ENCODE measurements at places on chromosomes 12 and 14.

GRCh38 chr12:117580718-117581062 lies 219.3 kb upstream of the NOS1 start:
- DNase-seq: no peak

DNA sequence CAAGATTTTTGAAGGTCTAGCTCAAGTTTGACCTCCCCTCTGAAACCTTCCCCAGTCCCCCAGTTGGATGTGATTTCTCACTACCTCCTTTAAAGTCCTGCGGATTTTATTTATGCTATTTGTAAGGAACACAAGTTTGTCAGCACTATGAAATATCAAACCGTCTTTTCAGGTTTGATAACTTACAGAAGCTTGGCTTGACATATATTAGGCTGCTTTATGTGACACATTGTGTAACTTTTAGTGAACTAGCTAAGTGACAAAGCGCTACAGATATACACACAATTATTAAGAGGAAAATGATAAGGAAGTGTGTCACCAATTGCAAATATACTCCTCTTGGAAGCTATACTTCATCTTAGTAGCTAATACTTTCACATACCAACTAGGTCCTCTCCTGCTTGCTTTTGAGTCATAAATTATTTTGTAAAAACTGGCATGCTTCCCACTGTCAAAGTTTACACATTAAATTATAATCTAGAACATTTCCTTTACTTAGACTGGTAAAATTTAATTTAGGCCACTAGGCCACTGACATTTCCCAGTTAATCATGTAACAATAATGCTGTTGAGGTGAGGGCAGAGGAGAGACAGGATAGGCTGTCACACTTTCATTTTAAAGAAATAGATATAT lies 149.5 kb downstream of the TMTC3 start:
- no peak for DNase-seq

GRCh38 chr14:104530646-104531045 lies 48.9 kb upstream of the C14orf180 start:
- DNase-seq: no peak

- no peak for DNase-seq
Observed at GRCh38 chr12:63978519-63978918, 134.0 kb downstream of the SRGAP1 start.

DNA sequence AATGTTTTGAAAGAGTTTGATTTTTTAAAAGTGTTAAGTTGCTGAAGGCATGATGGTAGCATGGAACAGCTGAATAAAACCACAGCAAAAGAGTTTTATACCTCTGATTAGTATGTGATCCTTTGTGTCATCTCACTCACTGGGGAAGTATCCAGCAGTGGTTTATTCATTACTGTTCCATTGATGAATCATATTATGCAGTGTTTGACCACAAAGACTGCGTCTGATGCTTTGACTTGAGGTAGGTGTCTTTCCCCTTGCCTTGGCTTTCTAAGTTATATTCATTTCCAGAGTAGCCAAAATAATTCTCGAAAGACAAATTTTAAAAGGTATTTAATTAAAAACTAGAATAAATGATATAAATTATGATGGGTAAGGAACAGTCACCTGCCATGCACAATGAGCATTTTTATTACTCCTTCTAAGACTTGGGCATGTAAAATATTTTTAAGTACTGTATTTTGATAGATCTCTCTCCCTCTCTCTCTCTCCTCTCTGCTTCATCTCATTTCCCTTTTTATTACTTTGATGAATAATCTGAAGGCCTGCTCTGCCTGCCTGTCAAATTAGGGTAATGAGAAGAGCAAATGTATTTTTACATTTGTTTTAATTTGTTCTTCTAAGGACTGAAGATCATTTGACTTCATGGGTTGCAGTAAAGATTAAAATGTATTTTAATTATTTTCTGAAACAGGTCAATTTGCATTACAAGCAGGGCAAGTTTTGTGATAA lies 164.9 kb downstream of the NAV3 start:
- no peak for DNase-seq

DNA sequence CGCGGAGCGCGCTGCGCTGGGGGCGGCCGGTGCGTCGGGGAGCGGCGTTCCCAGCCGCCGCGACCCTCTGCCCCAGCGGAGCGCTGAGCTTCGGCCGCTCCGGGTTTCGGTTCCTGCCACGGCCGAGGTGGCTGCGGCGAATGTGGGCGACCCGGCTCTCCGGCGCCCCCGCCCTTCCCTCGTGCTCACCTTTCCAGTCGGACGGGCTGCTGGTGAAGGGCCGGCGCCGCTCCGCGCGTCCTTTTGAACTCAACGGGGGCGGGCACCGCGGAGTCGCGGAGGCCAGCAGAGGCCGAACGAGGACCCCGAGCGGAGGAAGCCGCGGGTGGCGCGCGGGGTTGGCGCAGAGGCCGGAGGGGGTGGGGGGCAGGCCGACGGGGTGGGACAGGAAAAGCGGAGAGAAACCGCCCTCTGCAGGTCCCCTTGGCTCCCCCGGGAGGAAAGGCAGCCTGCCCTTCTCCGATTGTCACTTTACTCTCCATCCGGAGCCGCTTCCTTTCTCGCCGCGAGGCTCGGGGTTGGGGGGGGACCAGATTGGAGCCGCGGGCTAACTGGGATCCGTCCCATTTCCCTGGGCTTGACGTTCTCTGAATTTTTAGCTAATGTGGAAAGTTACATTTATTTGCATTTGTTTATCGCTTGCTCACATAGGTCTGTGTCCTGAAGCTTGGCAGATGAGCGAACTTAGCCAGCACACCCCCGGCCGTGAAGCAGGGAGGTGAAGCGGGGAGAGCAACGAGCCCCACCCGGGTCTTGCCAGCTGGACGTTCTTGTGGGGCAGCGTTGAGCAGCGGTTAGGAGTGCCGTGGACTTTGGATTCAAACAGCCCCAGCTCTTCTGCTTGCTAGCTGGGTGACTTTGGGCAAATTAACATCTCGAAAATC lies at the start of gene SMAGP:
TSS of gene SMAGP (minus strand) at position 349 of the 884 bp plus-strand sequence. CDS start 1,137 bp downstream, outside the sequence.
- DNase-seq: no peak

DNA sequence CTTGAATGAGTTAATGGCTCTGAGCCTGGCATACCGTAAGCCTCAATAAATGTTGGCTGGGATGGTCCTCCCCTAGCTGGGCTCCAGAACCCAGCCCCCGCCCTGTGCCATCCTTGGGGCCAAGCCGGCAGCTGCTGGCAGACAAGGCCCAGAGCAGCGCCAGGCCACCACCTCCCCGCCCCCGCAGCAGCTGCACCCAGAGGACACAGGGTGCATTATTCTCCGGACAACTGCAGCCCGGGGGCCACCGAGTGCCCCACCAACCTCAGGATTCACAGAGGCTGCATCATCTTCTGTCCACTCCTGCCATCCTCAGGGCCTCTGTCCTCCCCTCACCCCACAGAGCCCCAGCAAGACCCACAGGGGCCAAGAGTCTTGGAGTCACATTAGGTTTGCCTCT lies 92.7 kb downstream of the NCOR2 start:
- DNase-seq: no peak

DNA sequence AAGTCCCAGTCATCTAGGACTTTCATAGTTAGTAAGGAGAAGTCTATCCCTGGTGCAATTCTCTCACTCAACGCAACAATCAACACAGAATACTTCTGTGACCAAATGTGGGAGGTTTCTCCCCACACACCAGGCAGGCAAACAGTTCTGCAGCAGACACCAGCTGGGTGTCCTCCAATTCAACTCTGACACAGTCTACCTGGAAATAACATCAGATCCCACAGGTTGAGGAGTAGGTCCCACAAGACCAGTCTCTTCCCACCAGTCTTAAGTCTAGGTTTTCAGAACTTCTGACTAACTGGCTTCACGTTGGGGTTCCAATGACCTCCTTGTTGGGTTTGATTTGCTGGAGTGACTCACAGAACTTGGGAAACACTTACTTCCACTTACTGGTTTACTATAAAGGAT lies 14.8 kb downstream of the ACOT6 start:
- no peak for DNase-seq

GRCh38 chr14:65470404-65470880 lies 57.9 kb downstream of the FUT8 start:
- DNase-seq: no peak

DNA sequence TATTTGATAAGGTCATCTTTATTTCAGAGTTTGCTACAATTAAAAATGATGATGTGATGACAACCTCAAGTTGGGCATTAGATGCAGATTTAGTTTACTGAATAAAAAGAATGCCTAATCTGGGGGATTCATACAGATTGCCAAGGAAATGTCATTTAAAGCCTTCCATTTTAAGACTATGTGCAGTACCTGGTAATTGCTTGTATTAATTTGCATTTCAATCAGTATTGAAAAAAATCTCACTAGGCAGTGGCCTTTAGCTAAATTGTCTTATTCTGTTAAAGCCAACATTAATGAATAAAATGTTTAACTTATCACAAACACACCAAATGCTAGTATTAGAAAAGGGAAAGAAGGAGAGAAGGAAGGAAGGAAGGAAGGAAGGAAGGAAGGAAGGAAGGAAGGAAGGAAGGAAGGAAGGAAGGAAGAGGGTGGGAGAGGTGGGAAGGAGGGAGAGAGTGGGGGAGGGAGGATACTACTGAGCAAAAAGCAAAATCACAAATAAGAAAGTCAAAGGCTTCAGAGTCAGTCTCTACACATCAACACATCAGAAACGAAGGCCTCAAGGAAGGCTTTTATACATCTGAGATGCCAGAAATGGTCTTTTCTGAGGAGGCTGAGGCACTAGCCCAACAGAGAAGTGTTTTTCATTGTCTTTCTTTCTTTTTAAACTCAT lies 271.1 kb upstream of the CLEC14A start:
- DNase-seq: no peak

DNA sequence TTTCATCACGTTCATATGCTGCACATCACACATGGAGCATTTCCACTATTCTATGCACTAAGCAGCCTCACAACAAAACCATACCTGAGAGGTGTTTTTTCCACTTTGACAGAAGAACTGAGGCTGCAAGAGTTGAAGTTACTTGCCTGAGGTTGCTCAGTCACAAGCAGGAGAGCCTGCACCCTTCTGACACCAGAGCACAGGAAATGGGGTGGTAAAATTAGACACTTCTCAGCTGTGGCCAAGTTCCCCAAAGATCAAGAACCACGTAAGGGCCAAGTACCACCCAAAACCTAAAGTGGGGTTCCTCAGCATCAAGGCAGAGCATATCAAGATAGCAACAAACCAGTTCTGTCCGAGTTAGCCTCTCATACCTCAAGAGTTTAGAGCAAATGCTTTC lies 185.8 kb downstream of the CAPZA3 start:
- DNase-seq: no peak
